ENCODE measurements at places on chromosomes 12 and 14.

GRCh38 chr12:93032758-93033157 lies 103.7 kb upstream of the EEA1 start:
- H3K27ac ChIP-seq = no peak overlapping the region
- H3K4me3 ChIP-seq = no peak overlapping the region
- no peaks in the 10 kb centered on the region for H3K36me3 ChIP-seq
- no peaks in the 10 kb centered on the region for H3K4me1 ChIP-seq
- DNase-seq = no peak

- H3K27me3 ChIP-seq = no peaks in the 10 kb centered on the region
- H3K4me3 ChIP-seq = no peak overlapping the region
- H3K36me3 ChIP-seq = no peaks in the 10 kb centered on the region
- peaks cover 44% of the 10 kb centered on the region for H3K4me1 ChIP-seq
Measured at GRCh38 chr14:65228436-65228835, 126.1 kb upstream of the MAX start.

GRCh38 chr12:29228474-29229157 lies 79.5 kb downstream of the FAR2 start:
- H3K27ac ChIP-seq = no peak overlapping the region
- no peak overlapping the region for H3K4me3 ChIP-seq
- H3K27me3 ChIP-seq = no peaks in the 10 kb centered on the region

GRCh38 chr12:101064721-101065120 lies 145.3 kb downstream of the SLC5A8 start:
- no peaks in the 10 kb centered on the region for H3K4me1 ChIP-seq
- no peaks in the 10 kb centered on the region for H3K36me3 ChIP-seq
- no peak overlapping the region for H3K27ac ChIP-seq
- no peaks in the 10 kb centered on the region for H3K27me3 ChIP-seq

- H3K4me1 ChIP-seq = peaks cover 8% of the 10 kb centered on the region
- H3K27me3 ChIP-seq = no peaks in the 10 kb centered on the region
- H3K27ac ChIP-seq = no peak overlapping the region
- H3K4me3 ChIP-seq = no peak overlapping the region
Measured at GRCh38 chr12:58529114-58529665, 391.1 kb downstream of the LRIG3 start.

GRCh38 chr12:81797100-81797499 lies 38.0 kb upstream of the PPFIA2 start:
- no peaks in the 10 kb centered on the region for H3K36me3 ChIP-seq
- DNase-seq = no peak
- no peak overlapping the region for H3K27ac ChIP-seq
- H3K4me1 ChIP-seq = peaks cover 6% of the 10 kb centered on the region
